Stimulated activated CD4-positive, alpha-beta T cell treated with anti-CD3 and anti-CD28 coated beads, Interleukin-12 subunit alpha, Interleukin-12 subunit beta, amount 100 ng/mL, for 4 hours (primary cell): ENCODE measurements at places on chromosomes 2 and 18.

DNA sequence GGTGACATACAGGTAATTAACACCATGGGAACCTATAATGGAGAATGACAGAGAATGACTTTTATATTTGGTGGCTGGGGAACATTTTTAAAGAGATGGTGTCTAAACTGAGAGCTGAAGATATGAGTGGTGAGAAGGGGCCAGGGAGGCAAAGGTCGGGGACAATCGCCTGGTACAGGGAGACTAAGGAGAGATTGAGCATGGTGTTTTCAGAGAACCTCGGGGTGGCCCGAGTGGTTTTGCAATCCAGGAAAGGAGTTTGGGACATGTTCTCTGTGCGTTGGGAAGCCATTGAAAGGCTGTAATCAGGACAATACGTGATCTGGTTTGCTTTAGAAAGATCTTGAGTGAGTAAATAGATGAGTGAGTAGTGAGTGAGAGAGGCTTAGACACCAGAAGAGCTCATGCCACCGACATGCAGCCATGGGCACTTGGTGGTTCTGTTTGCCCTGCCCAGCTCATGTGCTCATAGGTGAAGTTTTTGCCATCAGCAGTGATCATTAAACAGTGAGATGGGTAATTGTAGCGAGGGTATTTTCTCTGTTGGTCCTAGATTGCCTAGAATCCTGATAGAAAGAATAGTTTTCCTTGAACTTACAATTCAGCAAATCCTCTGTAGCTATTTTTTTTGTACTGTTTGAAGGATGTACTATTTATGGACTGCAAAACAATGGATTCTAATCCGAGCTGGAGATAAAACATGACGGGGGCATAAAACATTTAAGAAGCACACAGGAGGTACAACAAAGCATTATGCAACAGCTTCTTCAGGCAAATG, 114.7 kb downstream of the SH3RF3 start:
- no peak for DNase-seq

GRCh38 chr2:197972061-197972460, 167.7 kb downstream of the PLCL1 start:
- no peak for DNase-seq

DNA sequence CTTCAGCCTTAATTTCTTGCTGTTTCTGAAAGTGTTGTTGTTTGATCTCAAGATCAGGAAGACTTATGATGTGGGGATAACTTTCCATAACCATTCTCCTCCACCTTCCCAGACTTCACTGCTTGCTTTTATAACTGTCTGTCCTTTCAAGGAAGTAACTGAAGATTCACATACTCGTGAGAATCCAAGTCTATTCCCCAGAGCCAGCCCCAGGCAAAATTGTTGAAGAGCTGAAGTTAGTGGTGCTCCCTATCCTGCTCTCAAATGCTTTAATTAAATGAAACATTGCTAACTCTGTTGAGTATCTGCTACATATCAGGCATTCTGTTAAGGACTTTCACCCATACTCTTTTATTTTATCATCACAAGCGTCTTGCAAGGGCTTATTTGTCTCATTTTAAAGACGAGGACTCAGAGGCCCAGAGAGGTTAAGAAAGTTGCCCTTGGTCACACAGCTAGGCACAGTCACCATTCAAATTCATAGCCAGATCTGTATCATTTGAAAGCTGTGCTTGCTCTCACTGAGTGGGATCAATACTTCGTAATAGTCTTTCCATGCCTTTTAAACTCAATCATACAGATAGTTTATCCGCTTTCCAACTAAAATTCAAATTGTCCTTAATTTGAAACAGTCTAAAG, 189.8 kb upstream of the TCF4 start:
- no peak for DNase-seq

DNA sequence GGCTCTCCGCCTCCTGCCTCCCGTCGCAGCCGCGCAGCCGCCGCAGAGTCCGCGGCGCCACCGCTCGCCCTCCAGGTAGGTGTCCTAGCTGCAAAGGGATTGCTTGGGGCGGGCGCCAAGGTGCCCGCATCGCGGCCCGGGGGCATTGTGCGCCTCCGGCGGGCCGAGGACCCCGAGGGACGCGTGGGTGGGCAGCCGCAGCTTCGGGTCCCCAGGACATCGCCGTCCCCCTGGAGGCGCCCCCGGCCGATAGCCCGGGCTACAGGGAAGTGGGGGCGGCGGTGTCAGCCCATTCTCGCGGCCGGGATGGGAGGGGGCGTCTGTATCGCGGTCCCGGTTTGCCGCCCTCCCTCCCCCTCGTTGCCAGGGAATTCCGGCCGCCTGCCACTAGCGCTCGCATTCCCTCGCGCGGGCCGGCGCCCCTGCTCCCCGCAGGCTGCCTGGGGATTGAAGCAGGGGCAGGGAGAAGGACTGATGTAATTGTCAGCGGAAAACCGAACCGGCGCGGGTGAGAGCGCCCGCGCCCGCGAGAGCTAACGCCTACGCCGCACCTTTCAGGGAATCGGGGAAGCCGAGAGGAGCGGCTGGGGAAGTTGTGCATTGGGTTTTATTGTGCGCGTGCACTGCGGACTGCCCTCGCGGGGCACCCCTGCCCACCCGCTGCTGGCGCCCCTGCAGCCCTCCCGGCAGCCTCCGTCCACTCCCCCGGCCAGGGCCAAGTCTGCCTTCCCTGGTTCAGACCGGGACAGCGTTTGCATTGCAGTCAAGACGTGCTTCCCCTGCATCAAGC, 483 bp downstream of the OSBPL6 start:
- DNase-seq, result peak; percentile 11

GRCh38 chr2:64222351-64222750, 78.1 kb upstream of the PELI1 start:
- no peak for DNase-seq

DNA sequence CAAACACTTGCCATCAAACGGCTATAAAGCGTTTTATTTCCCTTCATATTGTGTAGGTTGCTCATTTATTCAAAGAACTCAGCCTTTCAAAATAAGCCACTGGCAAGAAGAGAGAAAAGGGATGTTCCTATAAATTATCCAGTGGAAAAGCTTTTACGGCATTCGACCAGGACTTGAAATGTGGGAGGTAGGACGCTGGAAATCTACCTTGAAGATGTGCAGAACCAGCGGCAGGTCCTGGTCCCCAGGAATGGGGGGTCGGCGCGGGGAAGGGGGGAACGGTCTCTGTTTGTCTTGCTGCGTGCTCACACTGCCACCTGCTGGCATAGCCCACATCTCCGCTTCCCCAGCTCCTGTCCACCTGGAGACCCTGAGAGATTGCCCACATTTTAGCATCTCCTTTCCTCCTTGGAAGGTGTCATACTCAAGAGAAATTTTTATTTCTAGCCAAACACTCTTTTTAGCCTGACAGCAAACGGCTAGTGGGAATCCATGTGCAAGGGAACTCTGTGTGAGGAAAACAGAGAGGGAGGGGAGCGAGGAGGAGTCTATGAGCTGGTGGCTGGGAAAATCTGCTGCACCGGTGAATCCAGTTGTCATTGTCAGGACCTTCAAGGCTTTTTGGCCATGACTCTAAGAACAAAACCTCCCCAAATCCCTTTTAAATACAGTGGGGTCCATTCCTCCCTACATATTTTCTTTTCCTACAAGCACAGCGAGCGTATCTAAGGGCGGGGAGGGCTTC, 349.0 kb upstream of the PKDCC start:
- DNase-seq, result peak; percentile 5

GRCh38 chr2:186486651-186487647, 889 bp downstream of the ZC3H15 start:
- DNase-seq, result no peak

DNA sequence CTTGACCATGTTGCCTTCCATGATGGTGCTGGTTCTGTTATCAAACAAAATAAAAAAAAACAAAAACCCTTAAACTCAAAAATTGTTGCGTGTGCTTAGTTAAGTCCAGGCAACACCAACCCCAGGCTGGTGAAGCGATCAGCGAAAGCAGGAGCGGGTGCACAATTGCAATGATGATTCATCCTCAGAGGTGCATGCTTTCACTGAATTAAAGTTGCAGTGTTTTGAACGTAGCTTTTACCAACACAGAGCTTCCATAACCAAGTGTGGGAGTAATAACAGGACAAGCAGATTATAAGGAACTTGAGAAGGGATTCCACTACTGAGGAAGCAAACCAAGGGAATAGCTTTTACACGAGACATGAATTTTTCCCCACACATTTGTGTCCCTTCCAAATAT, 39.7 kb upstream of the RAPH1 start:
- DNase-seq, result no peak

GRCh38 chr2:3073041-3073595, 304.5 kb downstream of the EIPR1 start:
- no peak for DNase-seq

GRCh38 chr2:118844261-118845004, 3.0 kb downstream of the EN1 start:
- DNase-seq, result no peak
